ENCODE measurements at places on chromosomes 7 and 10. TPM values are rescaled to one million over a fixed set of nuclear protein-coding genes. Genes with fewer than 3 reads are reported as not detected.

DNA sequence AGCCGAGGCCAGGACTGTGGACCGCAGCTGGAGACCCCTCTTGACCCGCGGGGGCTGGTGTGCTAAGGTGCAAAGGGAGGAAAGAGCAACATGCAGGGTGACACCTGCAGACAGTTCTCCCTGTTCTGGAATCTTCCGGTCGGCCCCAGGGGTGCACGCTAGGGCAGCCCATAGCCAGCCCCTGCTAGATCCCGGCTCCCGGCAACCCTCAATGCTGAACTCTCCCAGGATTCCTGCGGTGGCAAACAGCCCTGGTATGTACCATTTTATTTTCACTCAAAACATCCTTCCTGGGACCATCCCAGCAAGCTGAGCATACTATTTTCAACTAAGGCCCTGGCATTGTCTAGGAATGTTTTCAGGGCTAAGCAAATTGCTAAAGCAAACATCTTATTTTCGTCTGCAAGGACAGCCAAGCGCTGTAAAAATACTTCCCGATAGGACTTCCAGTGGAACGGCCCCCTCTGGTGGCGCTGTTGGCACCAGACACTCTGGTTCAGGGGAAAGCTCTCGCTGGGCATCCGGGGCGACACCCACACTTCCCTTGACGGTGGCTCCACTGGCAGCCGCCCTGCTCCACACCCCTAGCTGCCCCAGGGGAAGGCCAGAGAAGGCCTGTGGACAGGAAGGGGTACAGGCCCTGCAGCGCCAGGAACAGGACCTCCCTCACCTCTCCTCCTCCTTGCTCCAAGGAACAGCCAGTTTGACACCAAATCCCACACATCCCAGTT is 99.4 kb downstream of the CTBP2 start:
- DNase-seq: peak; percentile 85

ABCB4 gene
- 15.0 TPM for total RNA-seq

FOXP2 gene
- total RNA-seq: not detected

- DNase-seq: no peak
Observed at GRCh38 chr10:8048281-8049008, 6.0 kb upstream of the GATA3 start.

MSMB gene
- not detected for total RNA-seq

SLC12A9 gene
- total RNA-seq: 17.8 TPM

DNA sequence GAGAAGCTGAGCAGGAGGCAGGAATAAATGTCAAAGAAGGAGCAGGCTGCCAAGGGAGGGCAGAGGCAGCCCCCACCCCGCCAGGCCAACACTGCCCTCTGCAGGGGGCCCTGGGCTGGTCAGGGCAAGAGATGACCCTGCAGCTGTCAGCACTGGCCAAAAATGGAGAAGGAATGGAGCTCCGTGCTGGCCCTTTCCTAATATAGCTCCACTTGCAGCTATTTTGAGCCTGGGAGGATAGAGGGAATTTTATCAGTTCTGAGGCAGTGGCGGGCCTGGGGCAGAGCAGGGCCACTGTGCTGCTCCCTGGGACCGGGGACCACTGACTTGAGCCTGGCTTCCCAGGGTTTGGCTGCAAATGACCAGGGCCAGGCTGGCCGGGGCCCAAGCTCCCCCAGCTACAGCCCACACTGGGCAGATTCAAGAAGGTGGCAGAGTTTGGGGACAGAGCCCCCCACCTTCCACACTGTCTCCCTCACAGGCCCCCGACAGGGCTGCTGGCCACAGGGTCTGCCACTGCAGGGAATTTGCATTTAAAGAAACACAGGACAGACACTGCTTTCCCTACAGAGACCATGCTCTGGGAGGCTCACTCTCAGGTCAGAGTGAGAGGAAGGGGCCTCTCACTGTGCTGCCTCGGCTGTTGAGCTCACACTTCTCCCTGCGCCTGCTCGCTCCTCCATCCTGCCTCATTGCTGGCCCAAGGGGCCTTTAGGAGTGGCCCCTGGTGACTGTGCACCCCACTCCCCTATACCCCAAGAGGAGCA is 16.2 kb downstream of the LDB3 start:
- peak; percentile 59 for DNase-seq

ACTR3C gene
- total RNA-seq: not detected

GRCh38 chr7:108020585-108020984 is 17.6 kb upstream of the LAMB1 start:
- no peak for DNase-seq

DNA sequence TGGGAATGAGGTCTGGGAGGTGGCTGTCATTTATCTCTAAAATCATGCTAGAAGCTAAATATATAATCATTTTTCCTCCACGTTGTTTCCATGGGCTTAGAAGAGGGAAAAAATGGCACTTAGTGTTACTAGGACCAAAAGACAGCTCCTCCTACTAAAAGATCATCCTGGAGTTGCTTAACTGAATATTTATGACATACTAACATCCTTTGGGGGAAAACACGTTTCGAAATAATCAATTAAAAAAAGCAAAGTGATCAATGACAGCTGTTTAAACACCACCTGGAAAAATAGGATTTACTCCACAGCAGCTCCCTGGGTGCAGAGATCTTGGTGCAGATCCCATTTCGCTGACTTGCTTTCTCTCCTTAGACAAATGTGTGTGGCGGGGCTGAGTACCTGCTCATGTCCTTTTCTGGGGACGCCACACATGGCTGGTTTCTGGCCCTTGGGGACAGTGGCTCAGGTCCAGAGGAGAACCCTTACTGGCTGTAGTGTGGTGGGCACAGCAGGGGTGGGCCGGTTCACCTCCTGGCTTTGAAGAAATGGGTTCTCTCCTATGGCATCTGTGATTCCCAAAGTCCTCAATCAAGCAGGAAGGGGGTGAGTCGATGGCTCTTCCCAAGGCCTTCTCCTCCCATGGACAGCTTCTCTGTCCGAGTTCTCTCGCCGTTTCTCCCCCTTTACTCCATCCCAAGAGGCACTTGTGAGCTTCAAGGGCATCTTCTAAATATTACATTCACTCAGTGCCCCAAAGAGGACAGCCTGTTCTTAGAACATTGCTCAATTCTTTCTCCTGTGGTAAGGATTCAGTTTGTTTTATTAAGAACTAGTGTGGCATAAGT is 156.4 kb upstream of the KLF14 start:
- DNase-seq: no peak

All from SJSA1 (cell line).